EL (cell line): ENCODE measurements at places on chromosomes 6 and 20.
A peak's percentile ranks its signal among the peaks of the same experiment; 100 is the strongest.

GRCh38 chr6:157486572-157486971 lies 105.6 kb downstream of the ZDHHC14 start:
- DNase-seq: no peak

DNA sequence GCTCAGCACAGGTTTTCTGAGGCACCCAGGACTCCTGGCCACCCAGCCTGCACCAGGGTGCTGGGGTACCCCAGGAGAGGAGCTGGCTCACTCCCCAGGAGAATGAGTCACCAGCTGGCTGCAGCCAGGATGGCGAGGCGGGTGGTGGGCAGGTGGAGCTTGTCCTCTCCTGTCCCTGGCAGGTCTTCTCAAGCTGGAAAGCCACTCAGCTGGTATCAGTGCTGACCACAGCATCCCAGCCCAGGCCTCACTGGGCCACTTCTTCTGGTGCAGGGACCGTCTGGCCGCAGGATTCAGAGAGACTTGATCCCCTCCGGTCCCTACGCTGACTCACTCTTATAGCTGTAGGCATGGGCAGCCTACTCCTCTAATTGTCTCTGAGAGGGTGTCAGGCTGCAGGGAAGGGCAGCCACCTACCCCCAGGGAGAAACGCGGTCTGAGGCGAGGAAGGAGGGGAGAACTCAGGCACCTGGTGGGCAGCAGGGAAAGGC lies 22.2 kb downstream of the TFEB start:
- peak; percentile 71 for DNase-seq

GRCh38 chr20:35327074-35327976 lies 35.1 kb upstream of the FAM83C start:
- peak; percentile 81 for DNase-seq

DNA sequence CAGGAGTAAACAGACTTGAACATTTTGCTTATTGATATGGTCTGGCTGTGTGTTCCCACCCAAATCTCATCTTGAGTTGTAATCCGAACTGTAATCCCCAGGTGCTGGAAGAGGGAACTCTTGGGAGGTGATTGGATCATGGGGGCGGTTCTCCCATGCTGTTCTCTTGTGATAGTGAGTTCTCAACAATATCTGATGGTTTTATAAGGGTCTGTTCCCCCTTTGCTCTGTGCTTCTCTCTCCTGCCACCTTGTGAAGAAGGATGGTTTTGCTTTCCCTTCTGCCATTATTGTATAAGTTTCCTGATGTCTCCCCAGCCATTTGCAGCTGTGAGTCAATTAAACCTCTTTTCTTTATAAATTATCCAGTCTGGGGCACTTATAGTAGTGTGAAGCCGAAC lies 40.0 kb downstream of the MYLIP start:
- DNase-seq: peak; percentile 39
